Anterior cingulate cortex (tissue), 58 donors: ENCODE measurements at places on chromosomes 6 and 20.

GRCh38 chr6:144352331-144352730, 67.2 kb downstream of the UTRN start:
- no peak for DNase-seq

DNA sequence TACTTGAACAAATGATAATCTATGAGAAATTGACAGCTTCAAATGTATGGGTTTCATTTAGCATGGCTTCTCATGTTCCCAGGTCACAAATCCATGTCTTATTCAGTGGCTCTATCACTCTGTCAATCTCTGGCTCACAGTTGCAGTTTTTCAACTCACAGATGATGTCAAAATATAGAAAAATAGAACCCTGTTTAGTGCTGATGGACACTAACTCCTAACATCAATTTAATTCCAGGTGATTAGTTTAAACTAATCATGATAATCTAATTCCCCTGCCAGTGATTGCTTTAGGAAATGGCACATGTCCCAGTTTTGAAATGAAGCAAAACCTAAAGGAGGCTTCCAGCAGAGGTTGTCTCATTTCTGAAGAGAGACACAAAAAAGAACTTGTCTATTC, 13.0 kb downstream of the KHDC1 start:
- DNase-seq: no peak

DNA sequence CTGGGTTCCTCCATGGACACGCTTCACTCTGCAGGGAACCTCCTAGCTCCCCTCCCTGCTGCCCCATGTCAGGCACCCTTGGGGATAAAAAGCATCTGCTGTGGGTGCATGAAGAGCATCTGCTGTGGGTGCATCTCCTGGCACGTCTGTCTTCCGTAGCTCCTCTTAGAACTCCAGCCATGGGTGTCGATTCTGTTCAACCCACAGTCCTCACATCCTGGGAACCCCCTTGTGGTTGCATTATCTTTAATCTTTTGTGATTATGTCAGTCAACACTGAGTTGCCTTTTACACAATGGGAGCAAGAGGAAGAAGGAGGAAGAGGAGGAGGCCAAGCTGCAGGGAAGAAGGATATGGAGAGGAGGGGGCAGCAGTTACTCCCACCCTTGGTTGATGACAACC, 24.1 kb upstream of the CCR6 start:
- DNase-seq: no peak

DNA sequence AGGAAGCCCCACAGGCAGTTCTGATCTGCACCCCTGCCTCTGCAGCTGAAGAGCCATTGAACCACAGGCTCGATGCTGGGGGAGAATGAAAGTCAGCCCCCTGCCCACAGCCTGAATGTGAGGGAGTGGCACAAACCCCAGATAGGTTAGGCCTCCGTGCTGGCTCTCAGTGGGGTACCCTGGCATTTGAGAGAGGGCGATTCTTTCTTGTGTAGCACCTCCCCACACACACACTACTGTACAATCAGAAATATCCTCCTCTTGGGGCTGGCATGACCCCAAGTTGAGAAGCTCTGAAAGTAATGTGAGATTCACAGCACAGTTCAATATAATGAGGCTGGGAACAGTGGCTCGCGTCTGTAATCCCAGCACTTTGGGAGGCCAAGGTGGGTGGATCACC, 17.9 kb downstream of the TTBK1 start:
- DNase-seq: no peak

- no peak for DNase-seq
Measured at GRCh38 chr6:20755631-20756030, 221.4 kb downstream of the CDKAL1 start.

- DNase-seq: no peak
Measured at GRCh38 chr20:63014710-63015109, 7.9 kb upstream of the BHLHE23 start.

- DNase-seq: no peak
Measured at GRCh38 chr6:36099869-36100483, 30.3 kb upstream of the MAPK13 start.

DNA sequence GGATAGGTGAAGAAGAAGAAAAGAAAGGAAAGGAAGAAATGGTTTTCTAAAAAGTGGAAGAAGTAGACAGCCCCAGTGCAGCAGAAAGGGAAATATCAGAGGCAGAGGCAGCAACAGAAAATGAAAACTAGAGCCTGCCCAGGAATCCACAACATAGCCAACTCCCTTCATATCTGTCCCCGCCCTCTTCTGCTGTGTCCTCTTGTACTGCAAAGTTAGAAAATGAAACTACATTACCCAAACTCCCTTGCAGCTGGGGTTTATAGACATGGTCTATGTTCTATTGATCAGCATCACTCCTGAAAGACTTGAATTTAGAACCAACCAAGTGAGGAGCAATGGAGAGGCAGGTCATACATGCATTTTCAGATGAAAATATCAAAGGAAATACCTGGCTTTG, 200.5 kb upstream of the PHACTR1 start:
- no peak for DNase-seq

DNA sequence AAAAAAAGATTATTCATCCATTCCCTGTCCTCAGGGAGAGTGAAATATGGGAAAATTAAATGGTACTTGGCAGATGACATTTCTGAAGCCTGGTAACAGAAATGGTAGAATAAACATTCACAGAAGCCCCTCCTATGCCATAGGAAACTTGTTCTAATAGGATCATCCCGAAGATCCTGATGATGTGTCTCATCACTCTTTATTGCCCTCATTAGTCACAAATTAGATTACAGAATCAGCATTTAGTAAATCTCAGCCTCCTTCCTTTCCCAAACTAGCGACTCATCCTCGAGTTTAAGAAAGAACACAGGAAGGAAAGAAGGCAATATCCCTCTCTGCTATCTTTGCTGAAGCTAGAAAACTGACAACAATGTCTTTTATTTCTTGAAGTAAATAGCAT, 154.4 kb downstream of the TMEM200A start:
- DNase-seq: no peak

- DNase-seq: no peak
Measured at GRCh38 chr6:14652536-14652935, 535.0 kb downstream of the CD83 start.

DNA sequence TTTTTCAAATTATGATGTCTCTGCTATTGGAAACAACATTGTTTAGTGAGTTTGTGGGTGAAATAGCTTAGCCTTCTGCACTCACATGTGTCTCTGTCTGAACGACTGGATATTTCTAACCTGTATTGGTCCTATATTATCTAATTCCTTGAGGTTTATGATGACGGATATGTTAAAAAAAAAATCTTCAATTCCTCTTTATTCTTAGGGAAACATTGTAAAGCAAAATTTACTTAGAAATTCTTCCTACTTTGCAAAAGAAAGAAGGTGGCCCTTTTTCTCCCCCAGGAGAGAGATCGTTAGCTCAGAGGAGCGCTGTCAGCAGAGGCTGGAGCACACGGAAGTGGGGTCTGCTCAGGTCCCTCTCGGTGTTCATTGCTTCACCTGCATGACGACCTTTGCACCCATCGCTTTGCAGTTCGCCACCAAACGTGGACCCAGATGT, 149.8 kb downstream of the ZDHHC14 start:
- DNase-seq: no peak
